Stomach (tissue), 19 donors: ENCODE measurements at places on chromosomes 7 and 10. TPM values are rescaled to one million over a fixed set of nuclear protein-coding genes. Genes with fewer than 3 reads are reported as not detected.

DNA sequence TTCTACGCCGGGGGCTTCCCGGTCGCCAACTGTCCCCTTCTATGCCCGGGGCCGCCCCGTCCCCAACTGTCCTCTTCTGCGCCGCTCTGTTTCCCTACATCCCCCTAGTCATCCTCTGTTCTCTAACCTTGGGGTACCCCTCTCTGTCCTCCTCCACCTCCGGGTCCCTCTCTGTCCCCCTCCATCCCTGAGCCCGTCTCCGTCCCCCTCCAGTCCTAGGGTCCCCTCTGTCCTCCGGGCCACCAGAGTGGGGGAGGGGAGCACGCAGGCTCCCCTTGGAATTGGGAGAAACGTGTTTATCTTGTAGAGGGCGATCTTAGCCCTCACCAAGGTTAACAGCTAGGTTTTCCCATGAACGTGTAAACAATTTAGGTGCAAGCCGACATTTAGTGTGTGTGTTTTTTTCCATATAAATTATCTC lies 852 bp upstream of the KLF6 start:
- H3K36me3 ChIP-seq, result peaks cover 13% of the 10 kb centered on the region
- H3K27ac ChIP-seq, result peak overlapping the region; percentile 100
- no peaks in the 10 kb centered on the region for H3K27me3 ChIP-seq
- DNase-seq, result peak; percentile 80
- peaks cover 23% of the 10 kb centered on the region for H3K4me1 ChIP-seq
- peak overlapping the region; percentile 64 for H3K4me3 ChIP-seq

DNA sequence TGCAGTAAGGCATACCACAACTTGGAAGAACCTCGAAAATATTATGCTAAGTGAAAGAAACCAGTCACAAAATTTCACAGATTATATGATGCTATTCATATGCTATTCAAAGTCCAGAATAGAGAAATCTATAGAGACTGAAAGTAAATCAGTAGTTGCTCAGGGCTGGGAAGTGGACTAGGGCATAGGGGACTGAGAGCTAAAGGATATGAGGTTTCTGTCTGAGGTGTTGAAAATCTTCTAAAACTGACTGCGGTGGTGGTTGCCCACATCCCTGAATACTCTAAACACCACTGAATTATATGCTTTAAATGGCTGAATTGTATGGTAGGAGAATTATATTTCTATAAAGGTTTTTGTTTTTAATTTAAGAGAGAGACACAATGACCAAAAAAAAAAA lies 161.3 kb downstream of the ELAPOR2 start:
- H3K27ac ChIP-seq, result no peak overlapping the region
- no peaks in the 10 kb centered on the region for H3K27me3 ChIP-seq
- no peak overlapping the region for H3K4me3 ChIP-seq

DNA sequence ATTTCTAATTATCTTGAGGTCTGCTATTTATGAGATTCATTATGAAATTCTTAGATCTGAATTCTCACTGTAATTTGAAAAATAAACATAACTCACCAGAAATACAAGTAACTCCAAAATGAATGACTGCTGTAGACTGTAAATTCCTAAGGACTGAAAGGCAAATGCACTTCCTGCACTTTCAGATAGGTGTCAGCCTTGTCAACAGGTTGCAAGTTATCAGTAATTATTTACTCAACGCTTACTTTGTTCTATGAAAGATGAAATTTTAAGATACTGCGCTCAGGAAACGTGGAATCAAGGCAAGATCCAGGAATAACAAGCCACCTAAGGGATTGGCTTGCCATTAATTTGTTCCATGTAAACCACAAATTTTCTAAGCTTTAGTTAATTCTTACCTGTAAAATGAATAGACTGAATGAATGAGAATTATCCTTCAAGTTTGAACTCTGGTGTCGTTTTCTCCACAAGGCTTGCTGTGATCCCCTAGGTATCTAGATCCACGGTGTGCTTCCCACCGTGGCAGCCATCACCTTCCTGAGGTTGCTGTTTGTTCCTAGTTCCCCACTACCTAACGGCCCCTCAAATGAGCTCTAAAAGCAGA lies 12.6 kb downstream of the DHX32 start:
- H3K36me3 ChIP-seq, result peaks cover 28% of the 10 kb centered on the region
- no peaks in the 10 kb centered on the region for H3K27me3 ChIP-seq

DNA sequence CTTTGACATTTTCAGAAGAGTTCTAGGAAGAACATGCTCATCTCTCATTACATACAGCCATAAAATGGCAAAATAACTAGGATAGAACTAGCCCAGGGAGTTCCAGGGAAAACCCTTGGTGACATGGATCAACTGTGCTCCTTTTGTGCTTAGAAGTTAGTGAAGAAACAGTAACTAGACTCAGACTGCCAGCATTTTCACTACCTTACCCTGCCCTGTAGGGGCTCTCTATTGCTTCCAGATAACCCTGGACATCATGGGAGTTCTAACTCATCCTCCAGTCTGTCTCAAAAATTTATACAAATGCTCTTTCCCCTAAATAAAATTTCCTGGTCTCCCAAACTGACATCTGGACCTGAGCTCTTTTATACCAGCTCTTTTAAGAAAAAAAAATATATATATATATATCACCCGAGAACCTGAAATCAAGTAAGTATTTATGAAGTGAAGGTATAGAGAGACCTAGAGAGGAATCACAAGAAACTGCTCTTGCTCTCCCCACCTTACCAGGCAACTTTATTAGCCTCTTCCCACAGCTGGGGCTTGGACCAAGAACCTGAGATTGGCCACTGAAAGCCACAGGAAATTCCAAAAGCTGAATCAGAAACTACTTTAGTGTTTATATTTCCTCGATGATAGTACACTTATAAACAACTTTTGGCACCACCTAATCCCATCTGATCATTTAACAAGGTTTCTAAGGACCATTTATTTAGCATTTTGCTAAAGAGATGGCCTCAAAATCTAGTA lies 101.4 kb downstream of the RELN start:
- no peak for DNase-seq
- no peaks in the 10 kb centered on the region for H3K27me3 ChIP-seq
- no peak overlapping the region for H3K4me3 ChIP-seq

- no peak overlapping the region for H3K27ac ChIP-seq
- DNase-seq, result no peak
These were observed 216.3 kb downstream of the ADARB2 start for GRCh38 chr10:1520909-1521565.

DNA sequence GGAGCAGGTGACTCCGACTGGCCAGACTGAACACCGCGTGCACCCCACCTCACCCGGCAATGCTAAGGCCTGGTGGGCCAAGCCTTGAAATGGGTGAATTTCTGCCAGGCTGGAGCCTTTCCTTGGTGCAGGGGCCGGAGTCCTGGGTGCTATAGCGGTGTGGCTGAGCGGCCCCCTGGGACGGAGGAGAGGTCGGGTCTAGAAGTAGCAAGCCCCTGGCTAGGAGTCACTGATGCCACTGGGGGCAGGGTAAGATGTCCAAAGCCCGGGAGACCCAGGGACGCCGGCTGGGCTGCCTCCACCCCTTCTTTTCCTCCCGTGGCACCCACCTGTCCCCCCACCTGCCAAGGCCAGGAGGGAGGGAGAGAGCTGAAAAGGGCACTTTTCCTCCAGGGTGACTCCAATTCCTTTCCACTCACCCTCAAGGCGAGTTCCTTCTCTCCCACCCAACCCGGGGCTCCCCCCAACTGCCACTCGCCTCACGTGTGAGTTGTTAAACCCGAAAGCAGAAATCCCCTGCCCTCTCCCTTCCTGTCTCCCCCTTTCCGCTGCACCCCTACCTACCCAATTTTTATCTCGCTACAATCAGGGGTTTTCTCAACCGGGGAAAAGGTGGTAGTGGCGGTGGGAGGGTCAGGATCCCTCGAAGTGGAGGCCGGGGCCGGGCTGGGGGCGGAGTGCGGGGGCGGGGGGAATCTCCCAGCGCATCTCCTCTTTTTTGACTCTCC lies 6.0 kb upstream of the GATA3 start:
- peaks cover 65% of the 10 kb centered on the region for H3K4me1 ChIP-seq
- H3K36me3 ChIP-seq, result no peaks in the 10 kb centered on the region
- H3K27ac ChIP-seq, result no peak overlapping the region
- H3K27me3 ChIP-seq, result peaks cover 100% of the 10 kb centered on the region

GRCh38 chr10:107442035-107442505 lies 277.6 kb upstream of the SORCS1 start:
- DNase-seq, result no peak
- H3K27me3 ChIP-seq, result no peaks in the 10 kb centered on the region
- no peak overlapping the region for H3K4me3 ChIP-seq

- H3K4me1 ChIP-seq, result no peaks in the 10 kb centered on the region
- no peak overlapping the region for H3K27ac ChIP-seq
- H3K36me3 ChIP-seq, result no peaks in the 10 kb centered on the region
- DNase-seq, result no peak
- H3K27me3 ChIP-seq, result no peaks in the 10 kb centered on the region
- no peak overlapping the region for H3K4me3 ChIP-seq
These were observed 180.5 kb upstream of the CTBP2 start for GRCh38 chr10:125340903-125341302.

DNA sequence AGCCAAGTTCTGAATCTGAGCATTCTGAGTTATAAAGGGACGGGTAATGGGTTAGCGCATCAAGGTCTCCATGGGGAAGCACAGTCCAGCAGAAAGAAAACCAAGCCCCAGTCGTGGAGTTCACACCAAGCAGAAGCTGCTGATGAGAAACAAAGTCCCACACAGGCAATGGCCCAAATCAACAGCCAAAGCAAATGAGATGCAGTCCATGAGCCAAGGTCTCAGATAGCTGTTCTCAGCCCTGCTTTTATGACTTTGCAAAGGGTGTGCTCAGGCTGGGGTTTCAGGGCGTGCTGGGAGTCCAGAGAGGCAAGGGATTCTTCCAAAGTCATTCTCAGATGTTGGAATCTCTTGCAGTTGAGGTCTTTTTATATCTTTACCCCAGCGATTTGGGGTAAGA lies 32.0 kb downstream of the THNSL1 start:
- no peaks in the 10 kb centered on the region for H3K36me3 ChIP-seq
- no peaks in the 10 kb centered on the region for H3K4me1 ChIP-seq
- H3K27ac ChIP-seq, result no peak overlapping the region
- no peak overlapping the region for H3K4me3 ChIP-seq

- no peaks in the 10 kb centered on the region for H3K36me3 ChIP-seq
- no peak overlapping the region for H3K4me3 ChIP-seq
- H3K27ac ChIP-seq, result no peak overlapping the region
- no peaks in the 10 kb centered on the region for H3K4me1 ChIP-seq
These were observed 7.0 kb upstream of the CALD1 start for GRCh38 chr7:134772401-134772800.

DNA sequence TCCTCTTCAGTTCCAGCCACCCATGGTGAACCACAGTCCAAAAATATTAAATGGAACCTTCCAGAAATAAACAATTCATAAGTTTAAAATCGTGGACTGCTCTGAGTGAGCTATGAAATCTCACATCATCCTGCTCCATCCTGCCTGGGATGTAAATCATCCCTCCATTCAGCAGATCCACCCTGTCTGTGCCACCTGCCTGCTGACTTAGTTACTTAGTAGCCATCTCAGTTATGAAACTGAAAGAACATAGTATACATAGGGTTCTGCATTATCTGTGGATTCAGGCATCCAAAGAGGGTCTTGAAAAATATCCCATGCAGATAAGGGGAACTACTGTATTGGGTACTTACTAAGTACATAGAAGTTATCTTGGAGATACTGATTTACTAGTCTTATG lies 89.0 kb downstream of the ST8SIA6 start:
- DNase-seq, result no peak
- H3K36me3 ChIP-seq, result no peaks in the 10 kb centered on the region
- H3K27ac ChIP-seq, result no peak overlapping the region
- H3K27me3 ChIP-seq, result no peaks in the 10 kb centered on the region

DNA sequence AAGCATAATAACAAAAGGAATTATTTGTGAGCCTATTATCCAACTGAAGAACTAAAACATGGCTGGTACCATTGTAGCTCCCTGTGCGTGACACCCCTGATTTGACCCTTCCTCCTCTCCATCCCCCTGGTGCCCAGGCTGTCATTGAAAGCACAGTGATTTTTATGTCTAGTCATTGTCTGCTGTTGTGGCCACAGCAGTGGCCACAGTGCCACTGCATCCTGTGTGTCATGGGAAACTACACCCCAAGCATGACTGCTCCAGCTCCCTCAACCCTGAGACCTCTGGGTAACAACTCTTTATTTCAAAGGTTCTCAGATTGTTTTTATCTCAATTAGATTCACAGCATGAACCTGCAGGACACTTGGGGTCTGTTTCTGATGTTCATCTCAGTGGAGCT lies 52.0 kb downstream of the ERLIN1 start:
- peaks cover 9% of the 10 kb centered on the region for H3K27me3 ChIP-seq
- H3K4me1 ChIP-seq, result no peaks in the 10 kb centered on the region
- no peaks in the 10 kb centered on the region for H3K36me3 ChIP-seq

- no peak overlapping the region for H3K27ac ChIP-seq
- no peak overlapping the region for H3K4me3 ChIP-seq
- H3K4me1 ChIP-seq, result no peaks in the 10 kb centered on the region
These were observed 8.2 kb downstream of the CCDC7 start for GRCh38 chr10:32454148-32454547.

- no peak overlapping the region for H3K4me3 ChIP-seq
- no peaks in the 10 kb centered on the region for H3K36me3 ChIP-seq
- H3K27me3 ChIP-seq, result no peaks in the 10 kb centered on the region
These were observed 177.2 kb downstream of the BUB3 start for GRCh38 chr10:123331438-123331837.

The CYP2C19 gene
- total RNA-seq, result 33.8 TPM

The LRIT1 gene
- total RNA-seq, result not detected

The NAT16 gene
- total RNA-seq, result not detected

The AGR2 gene
- total RNA-seq, result 32.1 TPM

The GPER1 gene
- 16.5 TPM for total RNA-seq

The CCDC172 gene
- not detected for total RNA-seq

The GAD2 gene
- not detected for total RNA-seq

The FAM149B1 gene
- 15.5 TPM for total RNA-seq
